Stimulated activated CD8-positive, alpha-beta memory T cell treated with anti-CD3 and anti-CD28 coated beads, Interleukin-4, amount 100 ng/mL, for 1 hour (primary cell): ENCODE measurements at places on chromosomes 5 and 9.

GRCh38 chr9:92438900-92439526 is 14.7 kb upstream of the OMD start:
- no peak for DNase-seq

DNA sequence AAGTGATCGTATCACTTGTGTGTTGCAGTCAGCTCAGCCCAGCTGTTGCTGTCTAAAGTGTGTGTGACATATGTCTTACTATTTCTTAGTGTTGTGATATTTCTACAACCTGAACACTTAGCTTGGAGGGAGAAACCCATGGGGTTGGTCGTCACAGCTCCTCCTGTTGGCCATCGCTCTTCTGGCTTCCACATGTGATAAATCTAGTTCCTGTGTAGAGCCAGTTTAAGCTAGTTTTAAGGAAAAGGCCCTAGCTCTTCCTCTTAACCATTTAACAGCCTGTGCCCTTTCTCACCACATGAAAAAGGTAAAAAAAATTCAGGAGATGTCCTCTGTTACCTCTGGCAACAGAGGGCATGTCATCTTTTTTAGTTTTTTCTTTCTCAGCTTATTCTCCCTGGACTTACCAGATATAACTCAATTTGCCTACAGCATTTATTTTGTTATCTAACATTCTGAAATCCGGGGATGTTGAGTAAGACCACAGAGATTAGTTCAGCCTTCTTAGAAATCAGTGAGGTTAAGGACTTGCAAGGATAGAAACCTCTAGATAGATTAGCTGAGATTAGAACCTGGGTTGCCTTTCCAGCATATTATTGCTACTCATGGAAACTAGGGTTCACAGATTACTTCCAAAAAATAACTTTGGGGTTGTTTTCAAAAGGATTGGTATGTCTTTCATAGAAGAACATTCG is 100.4 kb downstream of the GAPVD1 start:
- DNase-seq: no peak

- no peak for DNase-seq
These were observed 42.8 kb upstream of the SLIT3 start for GRCh38 chr5:169343766-169344165.

DNA sequence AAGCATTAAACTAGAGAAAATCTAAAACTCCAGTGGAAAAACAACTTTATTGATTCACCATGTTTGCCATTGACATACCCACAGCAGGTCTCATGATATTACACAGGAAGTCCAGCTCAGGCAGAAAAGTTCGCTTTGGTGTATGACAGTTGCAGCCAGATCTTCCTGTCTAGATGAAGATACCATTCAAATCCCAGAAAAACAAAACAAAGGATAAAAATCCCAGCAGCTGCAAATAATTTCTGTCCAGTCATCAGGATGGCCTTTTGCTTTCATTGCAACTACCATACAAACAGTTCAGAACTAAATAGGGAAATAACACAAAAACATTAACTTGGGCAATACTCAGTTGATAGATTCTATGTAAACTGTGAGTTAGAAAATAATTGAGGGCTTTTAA is 136.0 kb upstream of the NREP start:
- no peak for DNase-seq

- DNase-seq: no peak
These were observed 90.9 kb upstream of the LMX1B start for GRCh38 chr9:126522612-126523356.

- DNase-seq: no peak
These were observed 629.3 kb downstream of the ANXA1 start for GRCh38 chr9:73780916-73781315.

GRCh38 chr9:99722877-99723276 is 98.8 kb upstream of the NR4A3 start:
- no peak for DNase-seq

- peak; percentile 97 for DNase-seq
These were observed 469 bp upstream of the HSDL2 start for GRCh38 chr9:112379177-112380101.

GRCh38 chr5:43711496-43711895 is 108.5 kb downstream of the NNT start:
- no peak for DNase-seq

- DNase-seq: no peak
These were observed 78.9 kb upstream of the PAPPA start for GRCh38 chr9:116074658-116075057.

GRCh38 chr9:119662329-119662728 is 293.1 kb upstream of the BRINP1 start:
- no peak for DNase-seq

DNA sequence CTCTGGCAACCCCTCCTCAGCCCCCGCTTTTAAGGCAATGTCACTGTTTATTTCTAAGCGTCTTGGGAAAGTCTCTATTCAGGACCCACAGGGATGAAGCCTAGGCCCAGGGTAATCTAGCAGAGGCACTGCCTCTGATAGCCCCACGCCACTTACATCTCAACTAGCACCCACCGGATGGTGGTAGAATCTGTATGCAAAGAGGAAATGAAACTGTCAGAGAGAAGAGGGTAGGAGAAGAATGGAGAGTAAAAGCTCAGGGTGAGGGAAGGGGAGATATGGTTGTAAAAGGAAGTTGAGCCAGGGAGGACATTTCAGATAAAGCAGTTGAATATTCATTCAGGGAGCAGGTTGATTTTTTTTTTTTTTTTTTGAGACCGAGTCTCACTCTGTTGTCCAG is 3.0 kb downstream of the FRRS1L start:
- no peak for DNase-seq

GRCh38 chr5:74392711-74393351 is 247.7 kb downstream of the ENC1 start:
- no peak for DNase-seq

DNA sequence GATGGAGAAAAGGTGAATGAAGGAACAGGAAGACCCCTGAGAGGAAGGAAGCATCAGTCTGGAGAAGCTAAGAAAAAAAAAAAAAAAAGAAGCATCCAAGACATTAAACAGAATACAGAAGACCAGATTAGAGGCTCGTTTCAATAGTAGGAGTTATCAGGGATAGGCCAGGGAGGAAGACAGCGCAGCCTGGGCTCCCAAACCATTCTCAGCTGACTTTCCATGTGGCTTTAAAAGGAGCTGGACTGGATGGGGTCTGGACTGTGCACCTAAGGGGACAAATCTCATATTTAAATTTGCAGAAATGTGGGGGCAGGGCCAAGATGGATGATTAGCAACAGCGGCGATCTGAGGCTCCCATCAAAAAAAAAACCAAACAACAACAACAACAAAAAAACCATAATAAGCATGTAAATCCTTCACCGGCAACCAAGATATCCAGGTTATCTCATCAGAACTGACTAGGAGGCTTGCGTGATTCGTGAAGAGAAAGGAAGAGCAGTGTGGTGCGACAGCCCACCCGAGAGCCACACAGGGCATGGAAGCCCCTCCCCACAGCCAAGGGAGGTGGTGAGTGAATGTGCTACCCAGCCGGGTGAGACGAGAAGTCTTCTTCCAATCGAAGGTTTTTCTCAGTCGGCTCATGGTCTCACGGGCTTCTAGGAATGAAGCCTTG is 114.9 kb upstream of the ADAMTS16 start:
- no peak for DNase-seq
